ENCODE measurements at places on chromosomes 7 and 10. TPM values are rescaled to one million over a fixed set of nuclear protein-coding genes. Genes with fewer than 3 reads are reported as not detected.

Gene RBP3
- polyA plus RNA-seq = not detected

Gene PNLIPRP2
- polyA plus RNA-seq = 0.01 TPM

Gene CCDC3
- polyA plus RNA-seq = 13.6 TPM

Gene ZP3
- 0.32 TPM for polyA plus RNA-seq

Gene PTF1A
- polyA plus RNA-seq = not detected

Gene ITIH5
- polyA plus RNA-seq = 1.9 TPM

Gene GDF2
- not detected for polyA plus RNA-seq

Gene HMX3
- not detected for polyA plus RNA-seq

Gene OLAH
- polyA plus RNA-seq = not detected

Gene HOXA2
- 0.29 TPM for polyA plus RNA-seq

Gene FAM20C
- polyA plus RNA-seq = 15.6 TPM

Gene TMEM225B
- polyA plus RNA-seq = 0.55 TPM

Gene CYP26C1
- polyA plus RNA-seq = 0.01 TPM

Gene ITGB8
- polyA plus RNA-seq = 0.14 TPM

Gene GNG11
- 15.8 TPM for polyA plus RNA-seq

Gene LRRC18
- not detected for polyA plus RNA-seq

Gene TPST1
- 2.8 TPM for polyA plus RNA-seq

Gene CALHM2
- 6.3 TPM for polyA plus RNA-seq

Gene TMEM236
- polyA plus RNA-seq = 0.93 TPM

Gene CPA5
- 1.3 TPM for polyA plus RNA-seq

Gene NRG3
- polyA plus RNA-seq = not detected

Gene WDFY4
- 0.23 TPM for polyA plus RNA-seq

Gene GALNT17
- 0.28 TPM for polyA plus RNA-seq

Gene ZCWPW1
- polyA plus RNA-seq = 5.9 TPM

Gene GRM3
- polyA plus RNA-seq = 0.03 TPM

Gene ADCYAP1R1
- 1.2 TPM for polyA plus RNA-seq

Gene CYP3A5
- polyA plus RNA-seq = 0.13 TPM

Gene LBX1
- 4.9 TPM for polyA plus RNA-seq

Gene MET
- 50.3 TPM for polyA plus RNA-seq

Gene KCNK18
- not detected for polyA plus RNA-seq

Gene NANOS1
- polyA plus RNA-seq = 30.7 TPM

Gene TACC2
- 44.0 TPM for polyA plus RNA-seq

Gene IFIT1B
- not detected for polyA plus RNA-seq

Gene TLL2
- polyA plus RNA-seq = 0.64 TPM

Measured in psoas muscle (tissue), 8 donors.